ENCODE measurements at places on chromosomes 2 and 18. TPM values are rescaled to one million over a fixed set of nuclear protein-coding genes. Genes with fewer than 3 reads are reported as not detected.
A peak's percentile ranks its signal among the peaks of the same experiment; 100 is the strongest.

SEMA4C gene
- total RNA-seq: 30.7 TPM

DNA sequence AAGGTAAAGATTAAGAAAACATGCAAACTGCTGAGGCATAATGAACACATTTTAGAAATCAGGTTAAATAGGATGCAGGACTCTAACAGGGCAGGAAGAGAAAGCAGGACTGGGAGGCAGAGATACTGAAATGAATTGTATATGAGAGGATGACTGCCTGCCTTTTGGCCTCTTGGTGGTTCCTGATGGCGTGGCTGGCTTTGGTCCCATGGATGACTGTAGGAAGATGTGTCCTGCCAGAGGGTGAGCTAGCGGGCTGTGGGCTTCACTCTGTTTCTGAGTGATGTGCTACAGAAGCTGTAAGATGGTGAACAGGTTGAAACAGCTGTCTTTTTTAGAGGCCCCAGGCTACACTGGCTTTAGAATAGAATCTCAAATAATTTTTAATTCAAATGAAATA lies 517.0 kb downstream of the SLC4A3 start:
- no peak for DNase-seq

SMAD4 gene
- 39.4 TPM for total RNA-seq

DNA sequence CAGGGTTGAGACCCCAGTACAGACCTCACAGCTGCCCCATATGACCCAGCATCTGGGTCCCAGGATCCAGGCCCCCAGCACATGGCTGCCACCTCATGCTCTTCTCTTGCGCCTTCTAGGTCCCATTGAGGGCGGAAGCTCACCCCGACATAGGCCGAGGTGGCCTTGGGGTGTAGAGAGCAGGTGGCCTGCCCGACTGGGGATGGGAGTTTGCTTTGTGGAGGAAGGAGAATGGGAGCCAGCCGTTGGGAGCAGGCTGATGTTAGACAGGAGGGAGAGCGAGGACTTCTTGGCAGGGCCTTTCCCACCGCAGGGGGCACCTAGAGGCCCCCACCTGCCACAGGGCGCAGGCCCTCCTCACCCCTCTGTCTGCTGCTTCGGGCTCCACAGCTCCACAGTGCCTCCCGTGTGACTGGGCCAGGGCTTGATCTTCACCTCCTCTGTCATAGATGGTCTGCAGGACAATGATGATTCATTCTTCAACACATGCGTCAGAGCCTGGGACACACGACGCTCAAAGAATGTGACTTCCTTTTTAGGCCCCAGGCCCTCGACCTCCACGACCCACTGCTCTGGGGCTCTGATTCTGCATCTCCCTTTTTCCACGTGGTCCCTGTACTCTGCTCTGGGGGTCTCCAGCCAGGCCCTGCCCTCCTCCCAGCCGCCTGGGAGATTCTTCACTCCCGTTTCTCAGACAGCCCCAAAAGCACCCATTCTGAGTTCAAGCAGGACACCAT lies 86.6 kb upstream of the ODC1 start:
- peak; percentile 68 for DNase-seq

GRCh38 chr2:73089270-73090030 lies 17.9 kb upstream of the SFXN5 start:
- peak; percentile 79 for DNase-seq

ELOA2 gene
- not detected for total RNA-seq

DNA sequence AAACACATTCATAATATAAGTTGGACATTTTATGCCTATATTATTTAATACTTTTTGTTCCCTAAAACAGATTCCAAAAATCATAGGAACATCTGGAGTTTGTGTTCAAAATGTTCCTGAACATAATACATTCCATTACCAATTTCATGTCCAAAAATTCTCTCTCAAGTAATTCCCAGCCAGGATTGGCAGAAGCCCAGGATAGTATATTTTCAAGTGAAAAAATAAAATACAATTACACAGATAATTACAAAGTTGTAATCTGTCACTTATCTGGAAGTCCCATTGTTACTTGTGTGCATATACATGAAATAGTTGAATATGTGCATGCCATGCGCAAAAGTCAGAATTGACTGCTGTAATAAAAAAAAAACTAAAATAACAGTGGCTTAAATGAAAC lies 5.2 kb upstream of the SCN7A start:
- no peak for DNase-seq

- DNase-seq: no peak
Observed at GRCh38 chr2:210250622-210251021, 25.4 kb upstream of the ACADL start.

HES6 gene
- 17.9 TPM for total RNA-seq

GRCh38 chr2:45331410-45331786 lies 279.7 kb downstream of the SRBD1 start:
- no peak for DNase-seq

- no peak for DNase-seq
Observed at GRCh38 chr2:168178520-168179324, 68.7 kb downstream of the STK39 start.

DNA sequence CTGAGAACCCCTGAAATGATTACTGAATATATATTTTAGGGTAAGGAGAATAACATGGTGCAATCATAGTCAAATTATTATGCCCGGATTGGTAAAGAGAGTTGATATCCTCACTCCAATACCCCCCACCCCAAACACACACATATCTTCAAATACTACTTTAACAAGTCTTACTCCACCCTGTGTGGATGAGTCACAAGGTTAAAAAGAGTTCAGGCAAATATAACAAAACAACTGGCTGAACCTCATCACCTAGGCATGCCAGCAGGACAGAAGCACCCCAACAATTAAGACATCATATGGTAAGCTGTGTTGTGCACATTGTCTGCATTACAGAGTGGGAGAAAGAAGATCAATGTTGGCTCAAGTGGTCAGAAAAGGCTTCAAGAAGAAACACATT lies 857.4 kb downstream of the TDRD15 start:
- DNase-seq: no peak

- no peak for DNase-seq
Observed at GRCh38 chr2:152396763-152397162, 61.8 kb downstream of the FMNL2 start.

PIEZO2 gene
- total RNA-seq: 2.8 TPM

- DNase-seq: no peak
Observed at GRCh38 chr18:3263132-3263700, 1.3 kb downstream of the MYL12B start.

DNA sequence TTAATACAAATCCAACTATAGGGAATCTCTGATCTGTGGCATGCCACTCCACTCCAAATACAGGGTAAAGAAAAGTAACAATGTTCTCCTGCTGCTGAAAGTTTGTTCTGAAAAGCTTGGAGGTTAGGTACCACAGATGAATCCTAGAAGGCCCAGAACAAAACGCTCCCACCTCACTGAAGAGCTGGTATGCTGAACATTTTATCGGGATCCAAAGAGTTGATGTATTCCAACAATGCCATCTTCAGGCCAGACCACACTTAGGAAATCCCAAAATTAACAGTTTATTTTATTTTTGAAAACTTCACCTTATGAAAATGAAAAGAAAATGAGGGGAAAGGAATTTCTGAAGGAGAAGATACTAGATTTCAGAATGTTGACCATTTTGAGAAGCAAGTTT lies 145.1 kb upstream of the CDH19 start:
- DNase-seq: no peak

DNA sequence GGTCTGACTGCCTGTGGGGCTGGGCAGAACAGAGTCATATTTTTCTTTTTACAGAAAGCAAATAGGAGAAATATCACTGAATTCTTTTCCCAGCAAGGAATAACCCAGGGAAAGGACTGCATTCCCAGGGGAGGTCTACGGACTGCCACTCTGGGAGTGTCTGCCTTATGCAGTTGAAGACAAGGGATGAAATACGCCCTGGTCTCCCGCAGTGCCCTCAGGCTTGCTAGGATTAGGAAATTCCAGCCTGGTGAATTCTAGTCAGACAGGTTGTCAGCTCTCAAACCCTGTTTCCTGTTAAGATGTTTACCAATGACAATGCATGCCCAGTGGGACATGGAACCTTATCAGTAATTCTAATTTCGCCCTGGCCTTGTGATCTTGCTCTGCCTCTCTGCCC lies 30.3 kb upstream of the PDK1 start:
- DNase-seq: no peak

DNA sequence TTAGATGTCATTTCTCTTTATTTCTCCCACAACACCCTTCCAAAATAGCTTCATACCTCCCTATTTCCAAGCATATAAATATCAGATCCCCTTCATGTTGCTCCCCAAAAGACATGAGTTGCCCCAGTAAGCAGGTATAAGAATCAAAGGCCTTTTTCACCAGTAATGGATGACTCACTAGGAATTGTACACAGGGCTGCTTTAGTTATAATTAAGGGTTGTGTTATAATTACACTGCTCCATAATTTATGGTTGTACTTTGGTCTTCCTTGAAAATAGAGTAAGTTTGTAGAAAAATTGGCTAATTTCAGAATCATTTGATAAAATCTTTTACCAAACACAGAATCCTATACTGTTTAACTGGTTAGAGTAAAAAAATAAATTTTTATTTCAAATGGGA lies 8.8 kb upstream of the AQP4 start:
- DNase-seq: no peak

FTCDNL1 gene
- 13.7 TPM for total RNA-seq

DNA sequence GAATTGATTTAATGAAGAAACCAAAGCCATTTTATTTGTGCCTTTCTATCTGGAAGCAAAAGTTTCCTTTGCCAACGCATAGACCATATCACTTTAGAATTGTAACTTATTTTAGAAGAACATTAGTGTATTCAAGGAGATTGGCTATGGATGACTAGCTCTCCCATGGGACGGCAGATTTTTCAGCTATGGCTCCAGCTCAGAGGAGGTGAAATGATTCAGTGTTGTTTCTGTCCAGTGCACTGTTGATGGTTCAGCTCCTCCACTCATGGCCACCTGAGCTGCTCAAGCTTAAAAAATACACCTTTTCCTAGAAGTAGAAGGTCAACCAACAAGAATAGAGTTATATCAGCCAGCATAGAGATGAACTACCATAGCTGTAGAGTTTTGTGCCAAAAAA lies 1597.5 kb upstream of the PIK3C3 start:
- no peak for DNase-seq

- no peak for DNase-seq
Observed at GRCh38 chr2:57443973-57444521, 602.6 kb upstream of the VRK2 start.

DNA sequence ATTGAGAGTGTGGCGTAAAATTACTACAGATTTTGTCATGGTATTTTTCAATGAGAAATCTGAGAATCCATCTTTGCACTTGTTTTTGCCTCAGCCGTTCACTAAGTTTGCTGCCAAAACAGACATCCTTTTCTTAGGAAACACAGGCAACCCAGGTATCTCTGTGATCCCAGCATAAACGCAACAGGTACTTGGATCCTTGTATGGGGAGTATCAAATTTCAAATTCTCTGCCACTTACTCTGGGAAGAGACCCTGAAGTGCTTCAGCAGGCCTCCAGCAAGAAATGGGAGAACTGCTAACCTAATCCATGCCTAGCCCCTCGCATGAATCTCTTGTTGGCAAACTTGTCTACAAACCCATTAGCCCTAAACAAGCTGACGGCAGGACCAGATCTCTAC lies 83.1 kb downstream of the BCL11A start:
- no peak for DNase-seq

KLF7 gene
- total RNA-seq: 5.5 TPM

FOXD4L1 gene
- total RNA-seq: not detected

DNA sequence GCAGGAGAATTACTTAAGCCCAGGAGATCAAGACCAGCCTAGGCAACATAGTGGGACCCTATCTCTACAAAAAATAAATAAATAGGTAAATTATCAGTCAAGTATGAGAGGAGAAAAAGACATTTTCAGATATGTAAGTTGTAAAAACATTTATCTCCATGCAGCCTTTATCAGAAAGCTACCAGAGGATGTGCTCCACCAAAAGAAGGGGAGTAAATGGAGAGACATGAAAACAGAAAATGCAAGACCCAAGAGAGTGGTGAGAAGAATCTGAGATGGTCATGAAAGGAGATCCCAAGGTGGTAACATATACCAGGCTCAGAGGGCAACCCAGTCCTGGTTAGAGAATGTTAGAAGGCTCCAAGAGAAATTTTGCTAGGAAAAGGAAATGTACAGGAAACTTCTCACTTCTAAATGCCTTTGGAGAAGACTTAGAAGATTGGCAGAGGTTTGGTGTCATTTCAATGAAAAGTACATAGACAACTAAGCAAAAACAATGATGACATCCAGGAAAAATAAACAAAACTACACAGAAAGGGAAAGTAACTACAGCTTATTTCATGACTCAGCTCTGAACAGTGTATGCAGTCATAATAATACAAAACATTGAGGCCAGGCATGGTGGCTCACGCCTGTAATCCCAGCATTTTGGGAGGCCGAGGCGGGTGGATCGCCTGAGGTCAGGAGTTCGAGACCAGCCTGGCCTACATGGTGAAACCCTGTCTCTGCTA lies 19.5 kb downstream of the CIB4 start:
- DNase-seq: peak; percentile 44
